ENCODE measurements at places on chromosomes 2 and 18. TPM values are rescaled to one million over a fixed set of nuclear protein-coding genes. Genes with fewer than 3 reads are reported as not detected.

The RBM43 gene
- total RNA-seq, result 8.1 TPM

The SOX11 gene
- total RNA-seq, result 0.03 TPM

The RALBP1 gene
- 58.7 TPM for total RNA-seq

The ANKRD53 gene
- 0.30 TPM for total RNA-seq

The ANKRD36B gene
- 24.6 TPM for total RNA-seq

The GRB14 gene
- 10.4 TPM for total RNA-seq

The FABP1 gene
- not detected for total RNA-seq

The GRHL1 gene
- total RNA-seq, result 0.33 TPM
